ENCODE measurements at places on chromosomes 11 and 22.

GRCh38 chr11:10667521-10667885 lies 26.1 kb downstream of the IRAG1 start:
- no peak for DNase-seq

GRCh38 chr11:11960687-11961086 lies 47.7 kb downstream of the DKK3 start:
- DNase-seq: no peak

DNA sequence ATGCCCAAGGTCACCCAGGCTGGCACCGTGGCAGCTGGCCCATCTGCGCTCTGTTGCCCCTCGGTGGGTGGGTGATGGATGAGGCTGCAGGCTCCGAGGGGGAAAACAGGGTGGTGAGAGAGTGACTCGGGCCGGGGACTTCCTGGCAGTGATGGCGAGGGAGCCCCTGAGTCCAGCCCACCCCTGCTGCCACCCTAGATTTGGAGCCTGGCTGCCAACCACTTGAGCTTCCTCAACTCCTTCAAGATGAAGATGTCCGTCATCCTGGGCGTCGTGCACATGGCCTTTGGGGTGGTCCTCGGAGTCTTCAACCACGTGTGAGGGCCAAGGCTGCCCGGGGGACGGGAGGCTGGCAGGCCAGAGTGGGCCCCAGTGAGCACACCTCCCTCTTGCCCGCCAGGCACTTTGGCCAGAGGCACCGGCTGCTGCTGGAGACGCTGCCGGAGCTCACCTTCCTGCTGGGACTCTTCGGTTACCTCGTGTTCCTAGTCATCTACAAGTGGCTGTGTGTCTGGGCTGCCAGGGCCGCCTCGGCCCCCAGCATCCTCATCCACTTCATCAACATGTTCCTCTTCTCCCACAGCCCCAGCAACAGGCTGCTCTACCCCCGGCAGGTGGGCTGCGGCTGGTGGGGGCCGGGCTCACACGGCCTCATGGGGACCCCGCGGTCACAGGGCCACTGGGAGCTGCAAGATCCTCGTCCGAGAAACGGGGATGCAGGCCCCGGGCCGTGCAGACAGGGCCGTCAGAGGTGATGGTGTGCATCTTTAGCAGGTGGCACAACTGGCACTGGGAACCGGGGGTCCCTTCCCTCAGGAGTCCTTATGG lies 10.1 kb downstream of the TCIRG1 start:
- no peak for DNase-seq

- no peak for DNase-seq
Measured at GRCh38 chr11:67397986-67398660, 3.5 kb downstream of the PPP1CA start.

- DNase-seq: no peak
Measured at GRCh38 chr11:3995949-3996554, 98.5 kb upstream of the RRM1 start.

- DNase-seq: no peak
Measured at GRCh38 chr11:61384271-61385242, 7.8 kb upstream of the TMEM216 start.

DNA sequence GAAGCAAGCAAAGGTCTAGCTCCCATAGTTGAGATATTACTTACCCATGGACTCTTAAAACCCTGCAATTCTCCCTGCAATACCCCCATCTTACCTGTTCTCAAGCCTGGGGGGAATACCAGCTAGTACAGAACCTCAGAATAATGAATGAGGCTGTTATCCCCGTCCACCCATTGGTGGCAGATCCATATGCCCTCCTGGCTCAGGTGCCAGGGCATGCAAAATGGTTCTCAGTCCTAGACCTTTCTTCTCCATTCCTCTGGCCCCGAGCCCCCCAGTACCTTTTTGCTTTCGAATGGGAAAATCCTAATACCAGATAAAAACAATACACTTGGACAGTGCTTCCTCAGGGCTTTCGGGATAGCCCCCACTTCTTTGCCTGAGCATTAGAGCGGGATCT lies 86.4 kb downstream of the PIWIL4 start:
- no peak for DNase-seq

- no peak for DNase-seq
Measured at GRCh38 chr11:117382746-117383145, 55.1 kb downstream of the CEP164 start.

GRCh38 chr11:118901494-118902335 lies 18.0 kb downstream of the CXCR5 start:
- peak; percentile 74 for DNase-seq

GRCh38 chr11:116353589-116353988 lies 419.2 kb downstream of the BUD13 start:
- DNase-seq: no peak

DNA sequence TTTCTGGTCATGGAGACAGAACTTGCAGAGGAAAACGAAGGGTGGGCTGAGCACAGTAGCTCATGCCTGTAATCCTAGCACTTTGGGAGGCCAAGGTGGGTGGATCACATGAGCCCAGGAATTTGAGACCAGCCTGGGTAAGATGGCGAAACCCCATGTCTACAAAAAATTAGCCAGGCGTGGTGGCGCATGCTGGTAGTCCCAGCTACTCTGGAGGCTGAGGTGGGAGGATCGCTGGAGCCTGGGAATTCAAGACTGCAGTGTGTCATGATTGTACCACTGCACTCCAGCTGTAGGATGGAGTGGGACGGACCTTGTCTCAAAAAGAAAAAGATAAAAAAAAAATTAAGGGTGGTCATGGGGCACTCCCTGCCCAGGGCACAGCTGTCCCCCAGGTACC lies 5.9 kb downstream of the SERPINH1 start:
- no peak for DNase-seq

DNA sequence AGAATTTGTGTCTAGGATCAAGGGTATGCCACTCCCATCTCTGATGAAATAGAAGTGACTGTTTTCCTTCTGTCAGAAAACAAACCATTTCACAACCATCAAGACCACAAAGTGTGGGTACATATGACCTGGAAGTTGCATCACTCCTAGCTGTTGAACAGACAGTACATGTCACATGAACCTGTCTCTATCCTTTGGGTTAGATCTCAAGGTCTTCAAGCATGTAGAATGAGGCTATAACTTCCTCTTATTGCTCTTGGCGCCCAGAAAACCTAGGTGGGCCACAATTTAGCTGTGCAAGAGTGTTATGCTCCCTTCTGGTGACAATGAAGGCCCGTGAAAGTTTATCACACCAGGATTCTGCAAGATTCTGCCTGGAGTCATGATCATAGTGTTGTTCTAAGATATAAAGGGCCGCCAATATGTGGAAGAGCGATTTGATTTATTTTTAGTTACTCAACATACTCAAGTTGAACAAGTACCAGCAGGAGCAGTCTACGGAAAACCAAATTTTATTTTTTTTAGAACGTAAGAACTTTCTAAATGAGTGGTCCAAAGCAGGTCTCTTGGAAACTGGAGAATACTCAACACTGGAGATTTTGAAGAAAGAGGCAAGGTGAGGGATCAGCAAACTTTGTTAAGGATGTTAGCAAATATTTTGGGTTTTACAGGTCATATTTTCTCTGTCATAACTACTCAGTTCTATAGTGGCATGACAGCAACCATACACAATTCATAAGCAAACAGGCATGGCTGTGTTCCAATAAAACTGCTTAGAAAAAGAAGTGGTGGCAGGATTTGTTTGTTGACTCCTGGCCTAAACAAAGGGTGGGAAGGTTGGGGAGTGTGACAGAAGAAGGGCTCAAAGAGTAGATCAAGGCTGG lies 101.8 kb downstream of the USP35 start:
- DNase-seq: no peak

DNA sequence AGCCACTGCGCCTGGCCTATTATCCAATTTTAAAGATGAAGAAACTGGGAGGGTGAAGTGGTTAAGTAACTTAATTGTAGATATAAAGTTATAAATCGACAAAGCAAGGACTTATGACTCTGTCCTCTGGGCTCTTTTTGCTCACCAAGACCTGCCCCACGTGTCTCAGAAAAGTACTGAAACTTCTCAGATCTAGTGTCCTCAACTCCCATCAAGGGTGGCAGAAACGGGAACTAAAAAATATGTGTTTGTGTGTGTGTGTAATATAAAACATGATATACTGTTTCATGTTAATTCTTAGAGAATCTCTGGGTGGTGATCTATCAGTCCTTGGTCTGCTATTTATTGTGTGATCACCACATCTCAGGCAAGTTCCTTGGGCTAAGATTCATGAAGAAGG lies 104.9 kb downstream of the GAB2 start:
- DNase-seq: no peak

- DNase-seq: no peak
Measured at GRCh38 chr11:131099746-131100145, 183.5 kb upstream of the SNX19 start.

DNA sequence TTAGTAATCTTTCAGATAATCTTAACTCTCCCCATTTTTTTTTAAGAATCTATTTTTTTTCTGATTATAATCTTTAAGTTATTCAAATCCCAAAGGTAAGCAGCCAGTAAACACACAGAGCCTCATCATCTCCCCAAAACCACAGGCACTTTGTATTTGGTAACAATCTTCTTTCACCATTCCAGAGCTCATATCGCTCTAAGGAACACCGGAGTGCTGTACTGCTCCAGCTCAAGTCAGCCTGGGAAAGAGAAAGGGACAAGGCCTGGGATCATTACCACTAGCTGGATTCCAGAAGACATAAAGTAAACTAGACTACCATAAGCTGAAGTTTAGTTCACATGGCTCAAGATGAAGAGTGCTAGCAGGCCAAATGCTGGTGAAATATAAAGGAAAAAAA lies 73.0 kb upstream of the APOA1 start:
- no peak for DNase-seq

- no peak for DNase-seq
Measured at GRCh38 chr11:110908401-110909105, 196.3 kb upstream of the ARHGAP20 start.

GRCh38 chr11:117128289-117128688 lies 15.8 kb upstream of the PAFAH1B2 start:
- no peak for DNase-seq

- no peak for DNase-seq
Measured at GRCh38 chr22:45629469-45630089, 42.1 kb upstream of the ATXN10 start.

GRCh38 chr11:94519478-94520084 lies 7.3 kb downstream of the C11orf97 start:
- no peak for DNase-seq

DNA sequence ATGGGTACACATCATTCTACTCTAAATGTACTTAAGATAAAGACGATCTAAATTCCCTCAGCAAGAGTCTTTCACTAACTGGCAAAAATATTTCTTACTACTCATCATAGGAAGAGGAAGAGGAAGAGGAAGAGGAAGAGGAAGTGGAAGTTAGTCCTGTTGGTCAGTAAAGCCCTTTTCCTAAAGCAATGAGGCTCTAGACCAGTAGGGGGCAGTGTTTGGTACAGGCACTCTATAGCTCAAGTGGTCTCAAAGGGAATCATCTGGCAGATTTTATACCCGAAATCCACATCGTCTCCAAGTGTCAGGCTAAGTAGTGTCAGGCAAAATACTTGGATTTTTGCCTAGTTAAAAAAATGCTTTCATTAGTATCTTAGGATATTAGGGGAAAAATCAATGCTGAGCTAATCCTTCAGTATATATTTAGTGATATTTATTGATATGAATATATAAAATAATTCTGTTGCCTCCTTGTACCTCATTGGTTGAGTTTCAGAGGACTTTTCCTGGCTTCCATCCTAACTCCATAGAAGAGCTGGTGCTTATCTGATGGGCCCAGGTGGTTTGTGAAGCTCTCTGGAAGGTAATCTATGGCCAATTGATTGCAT lies 7.7 kb downstream of the BLID start:
- peak; percentile 69 for DNase-seq

DNA sequence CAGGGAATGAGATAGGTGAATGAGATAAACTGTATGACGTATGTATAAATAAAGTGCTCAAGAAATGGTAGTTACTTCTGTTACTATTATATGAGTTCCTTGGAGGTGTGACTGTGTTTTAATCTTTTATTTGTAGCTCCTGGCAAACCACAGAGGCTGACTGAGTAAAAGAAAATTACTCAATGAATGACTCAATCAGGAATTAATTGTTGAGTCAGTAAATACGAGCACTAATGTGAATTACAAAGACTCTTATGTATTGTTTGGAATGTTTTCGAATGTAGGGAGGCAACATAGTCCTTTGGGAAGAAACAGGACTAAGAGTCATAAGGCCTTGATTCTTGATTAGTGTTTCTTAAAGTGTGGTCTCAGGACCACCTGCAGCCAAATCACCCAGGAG lies 51.1 kb upstream of the BLID start:
- no peak for DNase-seq

DNA sequence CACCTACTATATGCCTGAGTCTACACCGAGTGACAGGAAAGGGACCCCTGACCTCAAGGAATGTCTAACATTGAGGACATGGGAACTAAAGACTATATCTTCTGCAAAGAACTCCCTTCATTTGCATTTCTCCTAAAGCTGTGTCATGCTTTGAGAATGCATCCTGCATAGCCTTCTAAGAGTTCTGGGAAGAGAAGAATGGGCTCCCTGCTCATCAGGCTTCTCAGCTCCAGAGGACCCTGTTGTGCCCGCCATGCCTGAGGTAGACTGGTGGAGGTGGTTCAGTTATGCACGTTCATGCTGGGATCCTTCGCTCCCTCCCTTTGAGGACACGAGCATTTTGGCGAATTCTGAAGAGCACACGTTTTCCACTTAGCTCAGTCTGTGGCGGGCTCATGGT lies 63.3 kb downstream of the GRIK4 start:
- no peak for DNase-seq

DNA sequence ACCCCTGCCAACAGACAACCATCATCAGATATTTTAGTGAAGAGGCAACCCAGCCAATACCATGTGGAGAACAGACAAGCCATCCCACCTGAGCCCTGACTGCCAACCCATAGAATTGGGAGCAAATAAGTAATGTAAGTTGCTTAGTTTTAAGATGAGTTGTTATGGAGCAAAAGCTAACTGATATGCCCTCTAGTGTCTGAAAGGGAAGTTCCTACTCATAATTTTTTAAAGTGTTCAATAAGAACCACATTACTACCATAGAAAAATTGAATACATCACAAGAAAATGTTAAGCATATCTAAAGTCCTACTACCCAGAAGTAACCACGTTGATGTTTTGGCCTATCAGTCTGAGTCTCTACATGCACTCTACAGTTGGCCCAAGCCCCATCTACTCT lies 50.8 kb upstream of the SLC36A4 start:
- DNase-seq: no peak

- no peak for DNase-seq
Measured at GRCh38 chr11:33767624-33768023, 6.7 kb downstream of the FBXO3 start.

DNA sequence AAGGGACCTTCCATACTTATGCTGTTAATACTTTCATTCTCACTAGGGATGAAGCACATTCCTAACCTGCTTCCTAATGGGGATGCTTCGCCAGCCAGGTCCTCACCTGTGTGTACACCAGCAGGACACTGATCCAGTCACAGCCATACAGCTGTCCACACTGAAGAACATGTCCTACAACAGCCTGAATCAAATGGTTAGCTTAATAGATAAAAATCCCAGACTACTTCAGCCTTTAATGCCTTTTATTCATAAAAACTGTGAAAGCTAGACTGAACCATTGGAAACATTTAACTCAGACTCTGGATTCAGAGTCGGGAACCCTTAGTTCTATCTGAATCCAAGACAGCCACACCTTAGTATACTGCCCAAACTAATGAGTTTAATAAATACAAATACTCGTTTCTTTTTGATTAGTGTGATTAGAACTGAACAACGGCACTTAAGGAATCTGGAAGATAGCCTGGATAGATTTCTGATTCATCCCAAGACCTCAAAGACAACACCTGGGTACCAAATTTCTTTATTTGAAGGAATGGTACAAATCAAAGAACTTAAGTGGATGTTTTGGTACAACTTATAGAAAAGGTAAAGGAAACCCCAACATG lies 3.3 kb downstream of the FTH1 start:
- no peak for DNase-seq

GRCh38 chr11:47123094-47123493 lies 53.6 kb downstream of the ARFGAP2 start:
- no peak for DNase-seq

Measured in posterior cingulate gyrus (tissue), 11 donors.